Right ventricle myocardium inferior (tissue), 1 donor: ENCODE measurements at places on chromosomes 13 and 19. TPM values are rescaled to one million over a fixed set of nuclear protein-coding genes. Genes with fewer than 3 reads are reported as not detected.
A peak's percentile ranks its signal among the peaks of the same experiment; 100 is the strongest.

DNA sequence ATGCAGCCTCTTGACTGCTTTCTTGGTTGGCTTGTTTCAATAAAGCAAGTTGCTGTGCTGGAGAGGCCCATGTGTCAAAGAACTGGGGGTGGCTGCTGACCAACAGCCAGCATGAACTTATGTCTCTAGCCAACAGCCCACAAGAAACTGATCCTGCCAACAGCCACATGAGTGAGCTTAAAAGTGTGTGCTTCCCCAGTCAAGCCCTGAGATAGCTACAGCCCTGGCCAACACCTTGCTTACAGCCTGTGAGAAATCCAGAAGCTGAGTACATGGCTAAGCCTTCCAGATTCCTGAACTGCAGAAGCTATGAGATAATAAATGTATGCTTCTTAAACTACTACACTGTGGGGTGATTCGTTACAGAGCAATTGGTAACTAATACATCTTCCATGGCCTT is 38.9 kb upstream of the IPO5 start:
- no peak for DNase-seq

- peak; percentile 71 for DNase-seq
Observed at GRCh38 chr19:4390017-4390566, 10.3 kb downstream of the SH3GL1 start.

DNA sequence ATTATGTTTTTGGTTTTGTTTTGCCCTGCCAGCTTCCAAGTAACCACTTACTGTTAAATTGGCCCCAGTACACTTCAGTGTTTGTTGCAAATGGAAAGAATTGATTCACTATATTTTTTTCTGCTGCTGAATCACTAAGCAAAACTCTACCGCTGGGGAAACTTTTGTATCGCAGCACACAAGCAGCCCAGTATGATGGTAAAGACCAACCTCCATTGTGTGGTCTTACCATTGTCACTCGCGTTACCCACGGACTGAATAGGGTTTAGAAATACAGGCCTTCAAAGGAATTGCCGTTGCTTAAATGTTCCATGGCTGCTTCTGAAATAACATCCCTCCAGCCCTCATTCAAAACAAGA is 7.9 kb downstream of the SPATA13 start:
- no peak for DNase-seq

- DNase-seq: peak; percentile 74
Observed at GRCh38 chr19:33194532-33194885, 379 bp downstream of the LRP3 start.

- no peak for DNase-seq
Observed at GRCh38 chr13:38624822-38625221, 62.1 kb upstream of the FREM2 start.

- DNase-seq: no peak
Observed at GRCh38 chr19:32318884-32319520, 26.4 kb upstream of the ZNF507 start.

The DNMT1 gene
- total RNA-seq: 26.0 TPM
